ENCODE measurements at places on chromosomes 1 and 21.

DNA sequence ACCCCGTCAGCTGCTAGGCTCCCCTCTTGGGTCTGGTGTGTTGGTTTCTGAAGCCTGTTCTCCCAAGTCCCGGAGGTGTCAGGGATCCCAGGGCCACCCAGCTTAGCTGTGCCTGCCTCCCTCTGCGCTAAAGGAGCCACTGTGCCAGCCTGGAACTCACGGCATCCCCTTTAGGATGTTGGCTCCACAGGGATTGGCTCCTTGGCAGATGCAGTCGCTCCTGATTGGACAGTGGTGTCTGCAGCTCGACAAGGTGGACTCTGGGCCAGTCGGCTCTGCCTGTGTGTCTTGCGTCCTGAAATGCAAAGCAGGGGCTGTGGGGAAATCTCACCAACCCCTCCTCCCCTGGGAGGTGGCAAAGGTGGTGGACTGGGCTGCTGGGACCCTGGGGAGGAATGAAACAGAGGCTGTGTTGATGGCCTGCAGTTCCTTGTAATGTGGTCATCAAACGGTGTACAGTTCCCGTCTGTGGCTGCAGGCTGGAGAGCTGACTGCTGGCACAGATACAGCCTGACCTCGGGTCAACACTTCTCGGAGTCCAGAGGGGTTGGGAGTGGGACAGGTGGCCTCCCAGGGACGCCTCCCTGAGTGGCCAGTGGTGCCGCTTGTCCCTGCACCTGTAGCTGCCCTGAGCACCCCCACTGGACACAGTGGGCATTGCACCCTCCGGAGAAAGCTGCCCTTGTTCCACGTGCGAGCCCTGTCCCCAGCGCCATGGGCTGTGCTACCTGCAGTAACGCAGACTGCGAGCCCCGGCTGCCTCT lies 11.5 kb upstream of the KCNAB2 start:
- no peak overlapping the region for H3K4me3 ChIP-seq
- H3K27me3 ChIP-seq: no peaks in the 10 kb centered on the region
- H3K36me3 ChIP-seq: peaks cover 52% of the 10 kb centered on the region

DNA sequence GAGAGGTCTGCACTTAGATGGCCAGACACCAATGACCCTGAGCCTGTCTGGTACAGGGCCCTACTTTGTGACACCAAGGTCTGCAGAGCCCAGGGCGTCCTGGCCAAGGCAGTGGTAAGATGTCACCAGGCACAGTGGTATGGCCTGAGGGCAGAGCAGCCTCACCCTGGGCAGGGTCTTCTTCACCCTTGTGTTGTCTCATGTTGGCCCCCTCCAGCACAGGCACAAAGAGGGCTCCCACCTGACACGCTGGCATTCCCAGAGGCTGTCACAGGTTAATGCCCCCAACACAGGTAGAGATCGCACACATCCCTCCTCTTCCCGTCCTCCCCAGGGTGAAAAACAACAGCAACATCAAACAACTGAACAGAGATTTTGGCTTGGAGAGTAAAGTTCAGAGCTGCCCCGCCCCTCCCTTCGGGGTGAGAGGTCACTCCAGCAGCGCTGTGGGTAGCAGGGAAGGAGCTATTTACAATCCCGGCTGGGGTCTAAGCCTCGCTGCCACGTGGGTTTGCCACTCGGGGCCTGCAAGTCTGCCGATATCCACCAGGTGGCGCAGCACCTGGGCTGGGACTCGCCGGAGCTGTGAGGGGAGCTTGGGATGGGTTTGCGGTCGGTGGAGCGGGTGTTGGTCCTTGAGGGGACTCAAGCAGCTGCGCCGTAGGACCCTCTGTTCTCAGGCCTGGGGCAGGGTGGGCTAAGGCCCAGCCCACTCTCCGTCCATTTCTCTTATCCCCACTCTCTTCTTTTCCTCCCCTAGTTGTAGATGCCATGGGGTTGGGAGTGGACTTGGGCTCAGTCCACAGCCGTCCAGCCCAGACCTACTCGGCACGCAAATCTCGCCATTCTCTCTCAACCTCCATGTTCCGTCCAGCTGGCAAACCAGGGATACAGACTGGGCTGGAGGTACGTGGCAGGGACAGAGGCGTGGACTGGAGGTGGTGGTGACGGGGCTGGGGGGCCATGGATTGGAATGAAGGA lies 12.7 kb downstream of the EFNA3 start:
- H3K27ac ChIP-seq: peak overlapping the region; percentile 73
- H3K4me3 ChIP-seq: no peak overlapping the region
- no peaks in the 10 kb centered on the region for H3K36me3 ChIP-seq
- peak; percentile 53 for DNase-seq

GRCh38 chr1:161943737-161944136 lies 79.9 kb downstream of the OLFML2B start:
- peaks cover 31% of the 10 kb centered on the region for H3K36me3 ChIP-seq
- no peaks in the 10 kb centered on the region for H3K27me3 ChIP-seq
- peaks cover 5% of the 10 kb centered on the region for H3K4me1 ChIP-seq
- H3K27ac ChIP-seq: no peak overlapping the region

DNA sequence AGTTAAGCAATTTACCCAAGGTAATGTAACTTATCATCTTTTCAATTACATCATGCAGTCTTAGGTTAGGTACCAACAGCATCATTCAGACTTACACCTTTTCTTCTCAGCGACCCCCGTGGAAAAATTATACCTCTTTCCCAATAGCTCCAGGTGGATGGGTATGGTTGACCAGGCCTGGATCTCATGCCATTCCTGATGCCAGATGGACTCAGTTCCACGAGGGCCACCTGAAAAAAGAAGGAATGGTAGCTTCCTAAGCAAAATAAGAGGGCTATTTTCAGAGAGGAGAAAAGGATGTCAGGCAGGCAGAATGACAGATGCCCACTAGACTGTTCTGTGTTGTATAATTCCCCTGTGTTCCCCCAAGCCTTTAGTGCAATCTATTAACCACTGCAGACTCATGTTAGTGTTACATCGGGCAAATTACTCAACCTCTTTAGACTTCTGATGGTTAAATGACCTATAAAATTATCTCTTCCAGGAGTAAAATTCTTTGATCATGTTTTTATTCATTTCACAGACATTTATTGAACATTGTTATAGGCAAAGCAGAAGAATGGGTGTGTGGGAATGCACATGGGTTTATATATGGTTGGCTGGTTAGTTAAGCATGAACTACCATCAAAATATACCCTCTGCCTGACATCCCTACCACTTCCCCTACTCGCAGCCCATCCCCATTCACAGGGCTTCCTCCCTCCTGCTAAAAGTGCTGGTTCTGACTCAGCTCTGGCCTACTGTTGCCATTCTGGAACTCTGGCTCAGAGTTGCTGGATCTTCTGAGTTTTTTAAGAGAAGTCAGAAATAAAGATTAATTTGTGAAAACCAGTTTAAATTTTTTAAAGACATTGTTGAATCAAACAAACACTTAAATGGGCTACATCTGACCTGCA lies 10.6 kb upstream of the MYSM1 start:
- no peak for DNase-seq
- no peak overlapping the region for H3K4me3 ChIP-seq
- no peak overlapping the region for H3K27ac ChIP-seq
- H3K27me3 ChIP-seq: no peaks in the 10 kb centered on the region
- H3K4me1 ChIP-seq: peaks cover 3% of the 10 kb centered on the region

GRCh38 chr1:215730600-215730999 lies 163.5 kb downstream of the KCTD3 start:
- no peak for DNase-seq
- no peak overlapping the region for H3K4me3 ChIP-seq
- H3K27me3 ChIP-seq: no peaks in the 10 kb centered on the region
- no peaks in the 10 kb centered on the region for H3K36me3 ChIP-seq
- no peaks in the 10 kb centered on the region for H3K4me1 ChIP-seq
- H3K27ac ChIP-seq: no peak overlapping the region

DNA sequence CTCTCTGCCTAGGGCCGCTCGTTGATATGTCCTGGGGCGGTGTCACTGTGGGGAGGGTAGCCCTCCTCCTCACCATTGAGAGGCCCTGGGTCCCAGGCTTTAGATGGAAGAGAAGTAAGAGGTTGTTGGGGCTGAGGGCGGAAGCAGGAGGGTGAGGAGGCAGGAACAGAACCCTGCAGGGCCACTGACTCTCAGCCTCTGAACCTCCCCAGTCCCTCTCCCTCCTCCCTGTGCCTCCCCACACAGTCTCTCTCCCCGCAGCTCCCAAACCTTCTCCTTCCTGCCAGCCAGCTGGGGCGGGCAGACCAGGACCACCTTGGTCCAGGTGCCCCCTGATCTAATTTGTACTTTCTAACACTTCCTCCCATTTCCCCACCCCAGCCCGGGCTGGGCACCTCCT lies 14.3 kb upstream of the FAM131C start:
- H3K4me1 ChIP-seq: peaks cover 8% of the 10 kb centered on the region
- no peak overlapping the region for H3K27ac ChIP-seq
- H3K36me3 ChIP-seq: no peaks in the 10 kb centered on the region
- H3K27me3 ChIP-seq: peaks cover 26% of the 10 kb centered on the region
- no peak overlapping the region for H3K4me3 ChIP-seq
- DNase-seq: no peak

DNA sequence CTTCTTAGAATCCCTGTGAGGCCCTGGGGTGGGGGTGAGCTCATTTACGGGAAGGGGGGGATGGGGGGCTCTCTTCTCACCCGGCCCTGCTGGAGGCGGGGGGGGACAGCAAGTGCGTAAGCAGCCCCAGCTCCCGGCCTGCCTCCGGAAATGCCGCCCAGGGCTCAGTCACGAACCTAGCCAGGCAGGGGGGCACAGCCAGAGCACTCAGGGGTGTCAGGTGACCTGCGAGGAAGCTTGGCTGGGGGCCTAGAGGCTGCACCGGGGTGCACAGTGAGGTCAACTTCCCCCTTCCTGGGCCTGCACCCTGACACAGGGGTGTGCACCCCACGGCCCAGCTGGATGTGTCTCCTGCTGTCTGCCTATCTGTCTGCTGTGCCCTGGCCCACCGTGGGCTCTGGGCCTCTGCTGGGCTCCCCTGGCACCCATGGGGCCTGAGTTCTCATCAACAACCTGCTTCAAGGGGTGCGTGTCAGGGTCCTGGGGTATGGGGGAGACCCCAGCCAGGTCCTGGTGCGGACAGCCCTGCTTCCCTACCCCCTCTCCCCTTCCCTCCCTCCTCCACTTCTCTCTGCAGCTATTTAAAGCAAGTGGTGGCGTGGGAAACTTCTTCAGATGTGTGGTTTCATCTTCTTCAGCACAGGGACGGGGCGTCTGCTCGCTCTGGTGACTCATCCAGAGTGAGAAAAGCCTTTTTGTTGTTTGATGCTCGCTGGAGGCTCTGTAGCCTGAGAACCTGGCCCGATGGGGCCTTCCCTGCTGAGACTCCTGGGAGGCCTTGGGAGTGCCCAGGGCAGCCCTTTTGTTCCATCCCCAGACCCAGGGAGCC lies 92.5 kb upstream of the RUNX3 start:
- H3K4me3 ChIP-seq: peak overlapping the region; percentile 74
- no peaks in the 10 kb centered on the region for H3K36me3 ChIP-seq
- peak; percentile 98 for DNase-seq
- peaks cover 79% of the 10 kb centered on the region for H3K4me1 ChIP-seq
- no peaks in the 10 kb centered on the region for H3K27me3 ChIP-seq

- H3K27ac ChIP-seq: no peak overlapping the region
- H3K4me1 ChIP-seq: no peaks in the 10 kb centered on the region
- no peak overlapping the region for H3K4me3 ChIP-seq
- DNase-seq: no peak
Measured at GRCh38 chr1:200780545-200781369, 42.1 kb downstream of the CAMSAP2 start.

DNA sequence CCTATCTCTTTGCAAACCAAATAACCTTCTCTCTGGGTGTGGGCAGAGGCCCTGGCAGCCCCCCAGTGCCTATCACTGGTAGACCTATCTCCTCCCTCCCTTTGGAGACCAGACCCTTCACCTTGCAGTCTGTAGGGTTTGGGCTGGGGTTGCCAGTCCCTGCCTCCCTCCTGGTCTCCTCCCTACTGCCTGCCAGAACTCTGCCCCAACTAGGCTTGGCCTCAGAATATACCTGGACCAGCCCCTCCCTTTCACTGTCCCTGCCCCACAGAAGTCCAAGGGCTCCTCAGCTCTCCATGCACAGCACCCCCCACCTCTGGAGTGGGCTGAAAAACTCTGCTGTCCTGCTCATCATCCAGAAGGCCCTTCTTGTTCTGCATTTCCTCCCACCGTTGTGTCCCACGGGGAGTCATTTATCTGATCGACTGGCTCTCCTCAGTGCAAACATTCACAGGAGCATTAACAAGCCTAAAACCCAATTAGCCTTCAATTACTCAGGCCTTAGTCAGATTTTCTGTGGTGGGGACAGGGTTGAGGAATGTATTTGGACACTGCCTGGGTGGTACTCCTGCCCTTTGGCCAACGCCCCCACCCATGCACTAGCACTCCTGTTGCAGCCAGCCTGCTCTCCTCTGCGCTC lies 27.7 kb upstream of the DMBX1 start:
- H3K36me3 ChIP-seq: no peaks in the 10 kb centered on the region
- H3K27me3 ChIP-seq: peaks cover 60% of the 10 kb centered on the region
- peaks cover 3% of the 10 kb centered on the region for H3K4me1 ChIP-seq

DNA sequence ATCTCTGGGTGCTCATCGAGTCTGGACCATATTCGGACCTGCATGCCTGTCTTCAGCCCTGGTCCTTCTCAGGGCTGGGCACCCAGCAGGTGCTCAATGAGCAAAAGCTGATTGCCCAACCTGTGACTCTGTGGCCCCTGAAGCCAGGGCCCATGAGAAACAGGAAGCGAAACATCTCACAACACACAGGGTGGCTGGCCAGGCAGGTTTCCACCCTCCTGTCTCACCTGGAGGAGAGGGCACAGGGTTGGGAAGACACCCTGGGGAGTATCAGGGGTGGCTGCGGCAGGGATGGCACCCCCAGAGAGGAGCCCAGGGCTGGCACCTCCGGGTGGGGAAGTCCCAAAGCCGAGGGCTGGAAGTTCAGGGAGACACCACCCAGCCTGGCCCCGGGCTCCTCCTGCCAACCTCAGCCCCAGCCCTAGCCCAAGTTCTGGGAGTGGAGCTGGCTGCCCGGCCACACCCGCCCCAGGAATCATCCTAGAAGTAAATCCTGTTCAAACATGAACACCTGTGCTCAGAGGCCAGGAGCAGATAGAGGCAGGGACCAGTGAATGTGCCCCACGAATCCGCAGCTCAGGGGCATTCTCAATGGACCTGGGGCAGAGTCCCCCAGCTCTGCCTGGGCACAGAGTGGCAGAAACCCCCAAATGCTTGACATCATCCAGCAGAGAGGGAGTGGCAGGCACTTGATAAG lies 54.6 kb downstream of the RAP1GAP start:
- no peak overlapping the region for H3K4me3 ChIP-seq
- peaks cover 13% of the 10 kb centered on the region for H3K27me3 ChIP-seq
- no peak overlapping the region for H3K27ac ChIP-seq
- H3K36me3 ChIP-seq: no peaks in the 10 kb centered on the region
- DNase-seq: no peak
- H3K4me1 ChIP-seq: no peaks in the 10 kb centered on the region

GRCh38 chr1:21261551-21262292 lies 28.5 kb downstream of the ECE1 start:
- no peak for DNase-seq
- H3K27me3 ChIP-seq: no peaks in the 10 kb centered on the region
- peak overlapping the region; percentile 87 for H3K27ac ChIP-seq
- peaks cover 44% of the 10 kb centered on the region for H3K4me1 ChIP-seq
- H3K4me3 ChIP-seq: peak overlapping the region; percentile 40

- DNase-seq: no peak
- no peaks in the 10 kb centered on the region for H3K27me3 ChIP-seq
- H3K36me3 ChIP-seq: no peaks in the 10 kb centered on the region
- no peak overlapping the region for H3K4me3 ChIP-seq
Measured at GRCh38 chr21:16113052-16113715, 383.4 kb downstream of the USP25 start.
